Left lobe of liver (tissue), 2 donors: ENCODE measurements at places on chromosomes 1 and 21. TPM values are rescaled to one million over a fixed set of nuclear protein-coding genes. Genes with fewer than 3 reads are reported as not detected.

Gene ZBTB17
- total RNA-seq, result 14.3 TPM

Gene RNU1-4
- total RNA-seq, result 1,159 TPM

Gene FMO5
- total RNA-seq, result 108 TPM

Gene SLC30A10
- 59.4 TPM for total RNA-seq

Gene HYI
- 47.1 TPM for total RNA-seq

Gene LAMC2
- 0.30 TPM for total RNA-seq

Gene MEX3A
- total RNA-seq, result 1.1 TPM

Gene MFSD2A
- 108 TPM for total RNA-seq

Gene S100A2
- 0.55 TPM for total RNA-seq

Gene AQP10
- total RNA-seq, result not detected

Gene ZNF496
- total RNA-seq, result 4.4 TPM

Gene ZNF691
- total RNA-seq, result 6.8 TPM

Gene CFAP141
- not detected for total RNA-seq

Gene VCAM1
- total RNA-seq, result 8.9 TPM

Gene LCE1B
- total RNA-seq, result not detected

Gene SYCP1
- total RNA-seq, result not detected
